ENCODE measurements at places on chromosomes 4 and X. TPM values are rescaled to one million over a fixed set of nuclear protein-coding genes. Genes with fewer than 3 reads are reported as not detected.

Gene GAB3
- 0.12 TPM for total RNA-seq

Gene UGT8
- 0.49 TPM for total RNA-seq

Gene INTU
- 13.1 TPM for total RNA-seq

Gene NHS
- total RNA-seq: 8.9 TPM

Gene GAGE12F
- not detected for total RNA-seq

Gene FGF5
- 24.8 TPM for total RNA-seq

Gene PIGA
- total RNA-seq: 12.2 TPM
